ENCODE measurements at places on chromosomes 2 and 18.

- DNase-seq, result no peak
Observed at GRCh38 chr2:23293731-23294130, 91.2 kb upstream of the KLHL29 start.

- DNase-seq, result no peak
Observed at GRCh38 chr2:130796290-130796689, 40.4 kb upstream of the ARHGEF4 start.

GRCh38 chr2:184530239-184530638 is 68.1 kb upstream of the ZNF804A start:
- no peak for DNase-seq

DNA sequence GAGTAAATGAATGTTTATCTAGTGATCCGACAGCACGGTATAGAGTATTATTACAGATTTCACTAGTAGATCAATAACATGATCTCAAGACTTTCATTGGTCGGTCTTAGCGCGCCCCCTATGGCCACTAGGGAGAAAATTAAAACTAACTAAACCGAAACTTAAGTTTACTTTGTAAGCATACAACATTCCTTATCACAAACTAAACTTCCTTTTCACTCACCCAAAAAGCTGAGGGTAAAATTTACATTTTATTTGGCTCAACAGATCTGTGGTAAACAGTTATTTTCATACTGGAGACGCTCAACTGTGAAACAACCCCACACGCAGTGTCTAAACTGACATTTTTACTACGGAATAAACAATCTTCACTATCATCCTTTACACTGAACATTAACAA is 215.6 kb upstream of the MAP2 start:
- no peak for DNase-seq

- DNase-seq, result no peak
Observed at GRCh38 chr2:72835403-72835802, 9.6 kb upstream of the EXOC6B start.

DNA sequence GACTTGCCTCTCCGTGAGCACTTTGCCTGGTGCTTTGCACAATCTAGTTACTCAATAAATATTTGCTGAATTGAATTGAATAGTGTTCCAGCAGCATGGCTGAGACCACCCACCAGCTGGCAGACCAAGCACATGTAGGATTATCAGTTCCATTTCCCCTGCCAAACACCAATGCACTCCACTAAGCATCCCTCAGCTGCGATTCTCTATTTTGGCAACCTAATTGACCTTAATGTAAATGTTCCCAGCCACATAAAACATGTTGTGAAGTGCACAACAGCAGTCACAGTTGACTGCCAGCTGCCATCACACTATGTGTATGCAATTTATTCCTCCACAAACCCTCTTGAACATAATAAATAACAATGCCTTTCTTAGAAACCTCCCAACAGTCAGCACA is 1879.4 kb upstream of the PIK3C3 start:
- DNase-seq, result no peak

DNA sequence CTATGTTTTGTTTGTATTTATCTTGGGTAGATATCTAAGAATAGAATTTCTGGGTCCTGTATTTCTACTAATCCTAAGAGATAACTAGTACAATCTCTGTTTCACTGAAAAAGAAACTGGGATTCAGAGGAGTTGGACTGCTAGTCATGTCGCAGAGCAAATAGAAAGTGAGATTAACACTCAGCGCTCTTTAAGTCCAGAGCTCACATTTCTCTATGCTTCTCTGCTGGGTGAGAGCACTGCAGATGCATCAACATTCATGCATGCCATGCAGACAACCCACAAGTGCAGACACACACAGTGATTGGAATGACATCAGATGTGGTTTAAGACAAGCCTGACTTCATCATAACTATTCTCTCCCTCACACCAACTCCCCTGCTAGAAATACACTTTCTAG is 563.8 kb downstream of the TDRD15 start:
- no peak for DNase-seq

- no peak for DNase-seq
Observed at GRCh38 chr2:205892665-205893259, 193.2 kb downstream of the INO80D start.

- no peak for DNase-seq
Observed at GRCh38 chr2:239946864-239947728, 78.0 kb downstream of the NDUFA10 start.

DNA sequence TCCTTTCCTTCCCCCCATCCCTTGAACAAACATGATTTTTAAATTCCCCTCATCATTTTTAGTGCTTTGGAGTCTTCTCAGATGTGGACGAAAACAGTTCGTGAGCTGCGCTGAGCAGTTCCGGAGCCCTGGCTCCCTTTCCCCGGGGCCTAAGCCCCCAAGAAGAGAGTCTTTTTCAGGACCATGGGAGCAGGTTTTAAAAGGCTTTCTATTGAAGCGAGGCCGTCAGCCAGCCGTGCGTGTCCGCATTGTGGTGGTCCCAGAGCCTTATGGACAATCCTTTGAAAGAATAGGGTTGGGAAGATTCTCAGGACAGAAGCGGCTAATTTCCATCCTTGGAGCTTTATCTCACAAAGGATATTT is 290.7 kb downstream of the SOX11 start:
- DNase-seq, result no peak

GRCh38 chr2:134669731-134670669 is 48.8 kb downstream of the TMEM163 start:
- peak; percentile 62 for DNase-seq

DNA sequence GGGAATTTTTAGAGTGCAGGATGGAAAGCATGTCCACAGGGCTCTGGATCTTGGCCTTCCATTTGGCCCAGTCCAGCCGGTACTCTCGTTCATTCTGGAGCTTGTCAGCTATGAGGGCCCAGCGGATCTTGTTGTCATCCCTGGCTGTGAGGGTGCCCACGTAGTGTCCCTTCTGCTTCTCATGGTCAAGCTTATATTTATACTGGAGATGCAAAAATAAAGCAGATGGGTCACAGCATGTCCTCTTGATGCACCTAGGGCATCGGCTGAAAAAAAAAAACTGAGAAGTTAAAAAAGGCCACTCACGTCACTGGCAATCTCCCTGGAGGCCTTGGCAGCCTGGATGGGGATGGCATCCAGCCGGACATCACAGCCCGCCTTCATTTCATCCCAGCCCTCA is 160.5 kb downstream of the RIF1 start:
- no peak for DNase-seq

DNA sequence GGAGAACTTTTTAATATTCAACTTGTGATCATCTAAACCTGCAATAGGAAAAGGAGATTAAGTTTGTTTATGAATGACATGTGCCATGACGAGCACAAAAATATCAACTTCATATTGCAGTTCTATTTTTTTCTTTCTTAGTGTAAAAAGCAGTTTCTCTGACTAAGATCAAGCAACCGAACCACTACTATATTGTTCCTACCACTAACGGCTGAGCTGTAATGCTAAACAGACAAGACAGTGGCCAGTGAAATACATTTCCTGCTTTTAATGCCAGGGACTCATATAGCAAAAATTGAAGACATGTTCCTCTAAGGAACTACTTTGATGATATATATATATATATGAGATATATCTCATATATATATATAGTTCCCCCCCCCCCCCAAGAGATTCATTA is 1705.6 kb upstream of the TMEFF2 start:
- no peak for DNase-seq

DNA sequence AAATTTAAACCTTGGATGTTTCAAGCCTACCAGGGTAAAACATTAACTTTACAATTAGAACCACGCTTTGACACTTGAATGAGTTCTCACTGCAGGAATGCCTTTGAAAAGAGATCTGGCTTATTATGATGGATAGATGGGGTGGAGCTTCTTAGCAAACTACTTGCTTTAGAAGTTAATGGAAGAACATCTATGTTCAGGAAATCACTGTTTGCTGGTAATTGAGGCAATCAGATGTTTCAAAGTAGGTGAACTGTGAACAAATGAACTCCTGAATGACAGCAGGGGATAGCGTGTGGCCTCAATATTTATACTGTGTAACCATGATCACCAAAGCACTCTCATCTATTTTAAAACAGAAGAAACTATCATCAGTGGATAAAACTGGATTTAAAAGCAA is 383.6 kb downstream of the PIK3C3 start:
- DNase-seq, result no peak

- no peak for DNase-seq
Observed at GRCh38 chr2:45890819-45891218, 239.3 kb downstream of the PRKCE start.

DNA sequence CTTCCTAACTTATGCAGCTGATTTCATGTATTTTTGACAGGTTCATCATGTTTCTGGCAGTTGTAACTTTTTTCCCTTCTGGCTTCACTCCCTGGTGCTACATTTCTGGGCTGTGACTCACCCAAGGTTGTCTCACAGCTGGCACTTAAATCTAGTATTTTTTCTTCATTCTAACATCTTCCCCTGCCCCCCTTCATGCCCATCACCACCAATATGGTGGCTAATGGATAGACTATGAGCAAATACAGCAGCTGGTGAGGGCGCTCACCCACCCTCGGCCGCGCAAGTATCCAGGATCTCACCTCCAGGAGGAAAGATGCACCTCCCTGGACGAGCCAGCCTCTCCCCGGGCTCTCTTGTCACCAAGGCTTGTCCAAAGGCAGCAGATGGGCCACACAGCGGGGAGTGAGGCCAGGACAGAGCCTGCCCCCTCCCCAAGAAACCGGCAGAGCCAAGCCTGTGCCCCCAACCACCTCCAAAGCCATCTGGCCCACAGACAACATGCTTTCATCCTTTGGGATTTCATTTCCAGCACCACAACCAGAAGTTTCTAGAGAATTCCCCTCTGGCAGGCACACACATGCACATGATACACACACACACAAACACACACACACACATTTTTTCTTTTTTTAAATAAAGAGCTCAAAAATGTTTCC is 39.1 kb downstream of the ATOH8 start:
- DNase-seq, result no peak

DNA sequence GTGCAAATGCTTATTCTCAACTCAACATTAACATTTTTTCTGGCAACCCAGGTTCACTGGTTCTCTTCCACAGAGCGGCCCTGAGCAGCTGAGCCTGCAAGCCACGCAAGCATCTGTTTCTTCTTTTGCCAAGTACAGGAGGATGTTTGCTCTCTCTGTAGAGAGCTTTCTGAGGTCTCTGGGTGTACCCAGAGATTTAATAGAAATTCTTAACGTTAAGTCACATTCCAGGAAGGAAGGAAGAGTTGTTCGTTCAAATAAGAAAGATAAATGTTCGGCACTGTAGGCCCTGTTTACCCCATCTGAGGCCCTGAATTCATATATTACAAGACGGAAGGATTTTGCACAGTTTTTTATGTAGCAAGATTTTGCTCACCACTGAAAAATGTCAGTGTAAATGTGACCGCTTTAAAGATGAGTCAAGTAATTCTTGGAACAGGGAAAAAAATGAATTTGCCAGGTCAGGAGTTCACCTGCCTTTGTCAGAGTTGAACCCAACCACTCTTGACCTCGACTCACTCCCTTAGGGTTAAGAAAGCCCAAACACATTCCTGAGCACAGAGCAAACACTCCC is 30.1 kb downstream of the KCTD18 start:
- no peak for DNase-seq

- DNase-seq, result no peak
Observed at GRCh38 chr2:86411396-86411795, 29.8 kb upstream of the KDM3A start.

GRCh38 chr2:45964223-45964841 is 312.9 kb downstream of the PRKCE start:
- no peak for DNase-seq

GRCh38 chr18:2855560-2856350 is 8.9 kb downstream of the EMILIN2 start:
- DNase-seq, result no peak

GRCh38 chr2:71929482-71929772 is 218.2 kb downstream of the CYP26B1 start:
- DNase-seq, result no peak

GRCh38 chr18:13354402-13354801 is 135.8 kb downstream of the LDLRAD4 start:
- no peak for DNase-seq

- DNase-seq, result no peak
Observed at GRCh38 chr18:59801576-59801975, 98.2 kb upstream of the PMAIP1 start.

GRCh38 chr2:3769766-3770165 is 66.4 kb downstream of the DCDC2C start:
- no peak for DNase-seq

DNA sequence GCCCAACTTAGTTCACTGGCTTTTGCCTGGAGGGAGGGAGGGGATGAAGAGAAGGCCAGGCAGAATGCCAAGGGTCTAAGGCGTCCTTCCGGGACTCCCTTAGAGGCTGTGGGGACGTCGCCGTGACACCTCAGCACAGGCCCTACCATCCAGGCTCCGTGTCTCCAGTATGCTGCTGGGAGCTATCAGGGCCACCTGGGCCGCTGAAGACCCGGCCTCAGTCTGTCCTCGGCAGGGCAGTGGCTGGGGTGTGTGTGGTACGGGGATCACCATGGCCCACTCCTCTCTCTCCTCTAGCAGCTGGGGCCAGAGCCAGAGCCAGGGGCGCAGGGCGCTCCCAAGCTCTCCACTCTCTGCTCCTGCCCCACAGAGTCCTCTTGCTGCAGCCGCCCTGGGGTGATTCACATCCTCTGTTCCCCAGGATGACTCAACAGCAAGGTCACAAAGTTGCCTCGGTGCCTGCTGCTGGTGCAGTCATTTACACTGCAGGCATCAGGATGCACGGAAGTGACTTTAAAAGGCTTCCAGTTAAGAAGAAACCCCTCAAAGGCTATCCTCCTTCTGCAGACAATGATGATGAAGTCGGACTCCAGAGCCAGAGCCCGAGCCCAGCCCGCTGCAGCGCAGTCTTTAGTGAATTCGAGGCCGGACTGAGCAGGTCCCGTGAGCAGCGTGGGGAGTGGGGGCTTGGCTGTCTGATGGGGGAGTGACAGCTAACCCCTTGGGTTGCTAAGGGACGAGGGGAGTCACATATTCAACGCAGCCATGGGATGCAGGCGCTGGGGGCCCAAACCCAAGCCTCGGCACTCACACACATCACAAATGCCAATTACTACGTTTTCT is 31.9 kb downstream of the SNORC start:
- DNase-seq, result no peak

DNA sequence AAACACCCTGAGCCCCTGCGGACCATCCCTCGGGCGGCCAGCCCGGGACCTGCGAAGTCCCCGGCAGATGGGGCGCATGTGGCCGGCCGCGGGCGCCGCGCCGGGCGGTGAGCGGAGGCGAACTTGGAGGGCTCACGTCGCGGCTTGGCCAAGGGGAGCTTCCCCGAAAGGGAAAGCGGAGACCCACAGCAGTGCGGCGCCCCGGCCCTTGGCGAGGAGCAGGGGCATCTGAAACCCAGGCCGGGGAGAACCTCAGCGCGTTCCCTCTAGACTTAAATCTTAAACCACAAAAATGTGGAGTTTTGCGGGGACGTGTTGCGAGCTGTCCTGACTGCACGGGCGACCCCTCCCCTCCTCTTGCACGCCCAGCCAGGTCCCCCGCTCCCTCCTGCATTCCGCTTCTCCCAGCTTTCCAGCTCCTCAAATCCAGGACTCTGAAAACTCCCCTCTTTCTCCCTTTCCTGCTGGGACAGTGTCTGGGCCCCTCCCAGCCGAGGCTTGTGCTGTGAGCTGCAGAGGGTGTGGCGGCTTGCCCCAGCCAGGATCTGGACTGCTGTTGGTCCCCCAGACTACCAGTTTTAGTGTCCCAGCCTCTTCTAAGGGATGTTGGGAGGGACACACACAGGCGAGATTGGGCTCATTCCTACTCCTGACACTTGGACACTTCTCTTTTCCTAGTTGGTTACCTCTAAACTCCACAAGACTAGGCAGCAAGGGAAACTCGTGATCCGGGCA is 1.3 kb downstream of the FMNL2 start:
- DNase-seq, result no peak
